Hypothalamus (tissue), 51 donors: ENCODE measurements at places on chromosomes 5 and 9.

GRCh38 chr5:31825518-31826068, 186.7 kb downstream of the PDZD2 start:
- peak; percentile 25 for DNase-seq

- DNase-seq: no peak
Observed at GRCh38 chr9:22590336-22591033, 143.9 kb downstream of the DMRTA1 start.

DNA sequence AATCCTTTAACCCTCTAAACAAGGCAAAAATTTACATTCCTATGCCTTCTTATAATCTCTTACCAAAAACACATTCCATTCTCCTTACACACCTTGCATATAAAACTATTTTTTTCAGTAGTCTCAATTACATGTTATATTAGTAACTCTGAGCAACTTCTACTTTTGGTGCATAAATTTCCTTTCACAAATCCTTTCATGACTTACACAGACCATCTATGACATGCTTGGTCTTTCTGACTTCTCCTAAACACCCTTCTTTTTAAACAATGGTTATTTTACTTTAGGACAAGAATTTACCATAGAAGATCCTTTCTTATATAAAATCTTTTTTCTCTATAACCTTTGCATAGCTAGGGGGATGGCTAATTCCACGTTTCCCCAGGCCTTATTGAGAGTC, 208.0 kb upstream of the ARRDC3 start:
- DNase-seq: no peak

- DNase-seq: no peak
Observed at GRCh38 chr9:35774907-35775635, 16.3 kb upstream of the NPR2 start.

GRCh38 chr9:75461183-75461582, 372.9 kb downstream of the OSTF1 start:
- DNase-seq: no peak

- DNase-seq: no peak
Observed at GRCh38 chr9:94654165-94654894, 15.0 kb upstream of the FBP1 start.

DNA sequence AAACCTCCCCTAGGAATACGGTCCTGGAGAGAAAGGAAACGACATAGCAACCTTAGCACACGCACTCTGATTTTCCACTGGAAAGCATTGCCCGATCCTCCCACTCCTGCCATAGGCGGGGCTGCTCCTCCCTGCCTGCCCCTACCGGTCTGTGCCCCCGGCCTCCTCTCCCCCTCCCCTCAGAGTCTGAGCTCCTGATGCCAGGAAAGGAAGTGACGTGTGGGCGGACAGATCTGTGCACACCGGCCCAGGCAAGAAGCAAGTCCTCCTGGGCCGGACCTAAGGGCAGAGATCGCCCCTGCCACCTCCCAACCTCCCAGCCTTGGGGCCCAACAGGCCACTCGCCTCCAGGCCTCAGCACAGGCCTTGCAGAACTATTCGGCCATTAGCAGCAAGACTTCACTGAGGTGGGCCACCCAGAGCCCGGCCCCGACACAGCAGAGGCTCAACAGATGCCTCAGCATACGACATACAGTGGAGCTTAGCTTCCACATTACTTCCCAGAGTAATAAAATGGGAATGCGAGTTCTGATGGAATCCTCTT, 7.2 kb downstream of the NINJ1 start:
- DNase-seq: no peak

GRCh38 chr9:109789556-109789955, 9.6 kb downstream of the PALM2AKAP2 start:
- no peak for DNase-seq

DNA sequence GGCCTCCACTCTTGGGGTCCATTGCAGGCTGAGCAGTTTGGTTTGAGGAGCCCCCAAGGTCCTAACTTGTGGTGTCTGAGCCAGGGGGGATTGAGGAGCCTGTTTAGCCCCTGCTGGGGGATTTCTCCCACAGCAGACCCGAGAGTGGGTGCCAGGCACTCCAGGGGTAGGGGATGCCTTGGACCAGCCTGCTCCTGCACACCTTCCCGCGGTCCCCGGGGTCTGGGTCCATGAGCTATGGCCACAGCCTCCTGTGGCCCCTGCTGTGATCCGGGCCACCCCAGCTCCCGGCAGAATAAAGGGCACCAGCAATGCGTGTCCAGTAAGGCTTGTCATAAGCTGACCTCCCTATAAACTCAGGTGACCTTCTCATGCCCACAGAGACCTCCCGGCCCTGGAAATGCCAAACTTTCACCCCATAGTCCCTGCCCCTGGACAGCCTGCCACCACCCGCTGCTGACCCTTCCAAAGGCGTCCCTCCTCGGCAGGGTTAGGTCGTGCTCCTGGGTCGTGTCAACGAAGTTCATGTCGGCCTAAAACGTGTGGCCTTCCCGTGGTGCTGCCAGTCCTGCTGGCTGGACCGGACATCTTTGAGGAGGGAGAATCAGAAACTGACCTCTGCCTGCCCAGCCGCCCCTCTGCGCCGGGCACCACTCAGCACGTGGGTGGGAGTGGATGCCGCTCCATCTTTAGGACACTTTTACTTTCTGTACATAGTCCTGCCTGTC, 137.6 kb downstream of the MRPL36 start:
- no peak for DNase-seq

- DNase-seq: no peak
Observed at GRCh38 chr5:139861889-139862207, 66.2 kb downstream of the PSD2 start.
